ENCODE measurements at places on chromosomes 7 and 10.
A peak's percentile ranks its signal among the peaks of the same experiment; 100 is the strongest.

DNA sequence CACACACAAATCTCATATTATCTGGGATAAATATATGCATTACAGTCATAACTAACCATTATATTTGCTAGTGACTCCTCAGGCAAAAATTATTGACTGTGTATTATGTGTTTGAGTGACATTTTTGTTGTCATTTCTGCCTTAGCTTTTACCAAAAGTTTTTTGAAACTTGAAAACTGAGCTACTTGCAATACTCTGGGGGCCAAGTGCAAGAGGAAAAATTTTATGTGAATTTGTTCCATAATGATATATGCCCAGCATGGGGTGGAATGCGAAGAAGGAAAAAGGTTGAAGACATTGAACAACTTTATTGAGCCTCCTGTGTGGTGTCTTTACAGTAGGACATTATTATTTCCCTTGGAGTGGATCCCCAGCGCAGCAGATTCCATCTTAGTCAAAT, 176.8 kb upstream of the FERD3L start:
- no peak for DNase-seq

DNA sequence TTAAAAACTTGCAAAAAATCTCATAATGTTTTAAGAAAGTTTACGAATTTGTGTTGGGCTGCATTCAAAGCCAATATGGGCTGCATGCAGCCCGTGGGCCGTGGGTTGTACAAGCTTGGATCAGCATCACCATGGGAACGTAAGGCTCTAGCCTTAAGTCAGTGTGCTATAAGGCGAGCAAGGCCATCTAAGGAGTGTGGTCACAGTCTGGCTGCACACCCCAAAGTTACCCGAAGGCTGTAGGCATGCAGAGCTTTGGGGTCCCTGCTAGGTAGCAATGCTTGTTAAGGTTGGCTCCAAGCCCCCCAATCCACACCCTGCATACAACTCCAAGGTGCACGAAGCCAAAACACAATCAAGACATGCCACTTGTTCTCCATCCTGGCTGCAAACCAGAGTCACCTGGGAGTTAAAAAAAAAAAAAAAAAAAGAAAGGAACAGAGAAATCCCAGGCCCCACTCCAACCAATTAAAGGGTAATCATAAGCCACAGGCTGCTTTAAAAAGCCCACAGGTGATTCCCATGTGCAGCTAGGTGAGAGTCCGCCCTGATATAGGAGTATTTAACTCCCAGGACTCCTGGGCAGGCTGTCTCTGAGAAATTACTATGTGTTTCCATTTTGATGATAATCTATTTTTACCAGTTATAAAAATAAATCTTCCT, 8.5 kb upstream of the PNLIPRP2 start:
- DNase-seq = no peak

DNA sequence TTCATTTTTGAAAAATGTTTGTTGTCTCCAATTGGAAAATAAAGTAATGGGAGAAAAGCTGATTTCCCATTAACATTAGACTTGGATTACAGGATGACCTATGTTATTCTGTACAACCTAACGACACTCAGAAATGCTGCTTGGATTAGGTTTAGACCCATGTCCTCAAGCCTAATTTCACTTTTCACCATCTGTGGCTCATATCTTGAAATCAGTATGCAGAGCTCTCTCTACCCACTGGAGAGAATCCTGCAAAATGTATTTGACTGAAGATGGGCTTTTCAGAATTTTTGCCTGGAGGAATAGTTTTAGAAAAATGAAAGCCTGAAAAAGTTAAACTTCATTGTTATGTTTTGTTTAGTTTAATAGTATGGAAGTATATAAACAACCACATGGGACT, 63.8 kb downstream of the SLC13A1 start:
- DNase-seq = no peak

DNA sequence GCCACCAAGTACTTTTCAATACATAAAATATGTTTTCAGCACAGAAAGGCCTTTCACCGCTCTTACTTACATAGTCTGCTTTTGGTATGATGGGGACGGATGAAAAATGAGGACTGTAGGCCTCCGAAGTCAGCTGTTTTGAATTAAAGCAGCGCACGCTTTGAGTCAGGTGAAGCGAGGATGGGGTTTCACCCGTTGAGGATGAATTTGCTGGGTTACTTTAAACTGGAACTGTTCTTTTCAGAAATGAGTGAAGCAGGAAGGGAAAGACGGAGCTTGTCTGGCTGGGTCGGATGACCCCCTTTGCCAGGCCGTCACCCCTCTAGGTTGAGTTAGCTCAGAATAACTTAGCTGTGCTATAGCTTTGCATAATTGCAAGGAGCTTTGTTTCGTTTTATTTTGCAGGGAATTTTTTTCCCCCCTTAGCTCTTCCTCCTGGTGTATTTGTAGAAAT, 40.0 kb downstream of the CUX1 start:
- no peak for DNase-seq

- no peak for DNase-seq
Observed at GRCh38 chr7:100467638-100468373, 3.7 kb upstream of the SPACDR start.

DNA sequence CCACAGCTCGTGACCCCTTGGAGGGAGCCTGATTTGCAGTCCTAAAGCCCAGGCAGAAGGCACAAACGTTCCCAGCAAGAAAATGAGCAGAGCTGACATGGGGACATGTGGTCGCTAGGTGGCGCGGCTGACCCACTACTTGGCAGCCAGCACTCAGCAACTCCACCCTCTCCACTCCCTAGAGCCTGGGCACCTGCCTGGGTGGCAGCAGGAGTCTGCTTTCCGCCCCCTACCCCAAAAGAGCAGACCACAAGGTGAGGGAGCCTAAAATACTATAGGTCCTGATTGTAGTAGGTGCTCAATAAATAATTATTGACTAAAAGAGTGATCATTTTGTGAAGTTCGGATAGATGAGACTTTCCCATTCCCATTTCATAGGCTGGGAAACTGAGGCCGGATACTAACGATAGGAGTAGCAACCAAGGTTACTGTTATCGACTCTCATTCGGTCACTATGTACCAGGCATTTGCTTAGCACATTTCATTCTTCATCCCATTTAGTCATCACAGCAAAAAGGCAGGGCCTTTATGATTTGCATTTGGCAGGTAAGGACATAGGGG, 57.4 kb downstream of the NEUROG3 start:
- peak; percentile 81 for DNase-seq

DNA sequence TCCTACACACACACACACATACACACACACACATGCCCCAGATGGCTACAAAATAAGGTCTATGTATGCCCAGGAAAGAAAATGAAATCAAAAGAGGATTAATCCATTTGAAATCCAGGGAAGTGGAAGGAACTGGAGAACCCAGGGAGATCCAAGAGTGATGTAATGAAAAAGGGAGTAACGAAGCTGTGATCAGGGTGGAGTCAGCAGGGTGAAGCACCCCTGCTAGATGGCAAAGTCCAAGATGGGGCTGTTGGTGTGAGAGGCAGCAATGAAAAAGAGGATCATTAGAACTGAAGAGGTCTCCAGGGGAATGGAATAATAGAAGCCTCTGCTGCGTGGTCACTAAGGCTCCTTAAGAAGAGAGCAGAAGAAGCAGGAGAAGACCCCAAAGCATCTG, 43.6 kb upstream of the IL6 start:
- no peak for DNase-seq

DNA sequence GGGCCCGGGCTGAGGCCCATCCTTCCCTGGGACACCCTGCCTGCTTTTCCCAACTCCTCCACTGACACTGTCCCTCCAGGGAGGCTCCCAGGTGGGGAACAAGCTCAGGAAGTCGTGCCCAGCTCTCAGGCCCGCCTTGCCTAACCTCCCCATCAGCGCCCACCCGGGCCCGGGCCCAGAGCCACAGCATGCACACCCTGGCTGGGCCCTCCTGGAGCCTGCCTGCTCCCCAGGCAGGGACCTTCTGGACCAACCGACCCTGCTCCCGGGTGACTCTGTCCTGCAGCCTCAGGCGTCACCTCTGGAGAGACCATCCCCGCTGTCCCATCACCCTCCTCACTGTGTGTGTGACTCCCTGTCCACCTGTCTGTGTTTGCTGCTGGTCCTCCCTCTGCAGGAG, 1.8 kb upstream of the TMEM184A start:
- no peak for DNase-seq

DNA sequence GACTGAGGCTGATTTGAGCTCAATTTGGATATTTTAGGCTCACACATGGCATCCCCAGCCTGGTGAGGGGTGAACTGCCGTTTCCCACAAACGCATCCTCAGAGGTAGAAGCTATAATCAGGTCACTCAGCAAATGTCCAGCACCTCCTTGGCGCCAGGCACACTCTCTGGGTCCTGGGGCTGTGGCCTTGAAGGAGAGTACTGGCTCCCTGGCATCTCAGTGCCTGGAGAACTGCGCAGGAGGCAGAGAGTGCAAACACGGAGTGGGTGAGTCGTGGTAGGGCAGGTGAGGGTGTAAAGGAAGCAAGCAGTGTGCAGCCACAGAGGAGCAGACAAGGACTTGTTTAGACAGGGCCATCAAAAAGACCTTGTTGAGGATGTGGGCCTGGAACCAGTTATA, 224.0 kb upstream of the ZNF32 start:
- no peak for DNase-seq

DNA sequence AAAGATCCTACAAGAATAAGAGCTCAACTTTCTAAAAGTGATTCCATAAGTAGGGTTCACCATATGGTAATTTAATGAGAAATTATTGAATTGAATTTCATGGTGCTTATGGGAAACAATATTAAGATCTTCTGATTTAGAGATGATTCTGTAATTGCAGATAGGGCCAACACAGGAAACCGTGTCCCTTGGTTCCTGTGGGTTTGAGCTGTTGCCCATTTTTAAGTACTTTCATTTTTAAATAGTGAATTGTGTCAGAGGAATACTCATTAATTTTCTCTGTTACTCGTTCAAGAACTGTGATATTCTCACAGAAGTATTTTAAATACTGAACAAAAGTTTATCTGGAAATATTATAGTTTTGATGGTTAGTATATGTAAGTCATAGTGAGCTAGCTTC, 129.2 kb downstream of the SRI start:
- DNase-seq = peak; percentile 9

GRCh38 chr7:88457320-88457719, 150.6 kb upstream of the STEAP4 start:
- no peak for DNase-seq

GRCh38 chr7:158751751-158752150, 47.1 kb upstream of the NCAPG2 start:
- no peak for DNase-seq

GRCh38 chr7:25707768-25708620, 444.0 kb upstream of the NFE2L3 start:
- DNase-seq = no peak

GRCh38 chr10:132107186-132107948, 41.6 kb downstream of the JAKMIP3 start:
- no peak for DNase-seq

GRCh38 chr7:75946207-75946855, 31.4 kb downstream of the POR start:
- DNase-seq = no peak

DNA sequence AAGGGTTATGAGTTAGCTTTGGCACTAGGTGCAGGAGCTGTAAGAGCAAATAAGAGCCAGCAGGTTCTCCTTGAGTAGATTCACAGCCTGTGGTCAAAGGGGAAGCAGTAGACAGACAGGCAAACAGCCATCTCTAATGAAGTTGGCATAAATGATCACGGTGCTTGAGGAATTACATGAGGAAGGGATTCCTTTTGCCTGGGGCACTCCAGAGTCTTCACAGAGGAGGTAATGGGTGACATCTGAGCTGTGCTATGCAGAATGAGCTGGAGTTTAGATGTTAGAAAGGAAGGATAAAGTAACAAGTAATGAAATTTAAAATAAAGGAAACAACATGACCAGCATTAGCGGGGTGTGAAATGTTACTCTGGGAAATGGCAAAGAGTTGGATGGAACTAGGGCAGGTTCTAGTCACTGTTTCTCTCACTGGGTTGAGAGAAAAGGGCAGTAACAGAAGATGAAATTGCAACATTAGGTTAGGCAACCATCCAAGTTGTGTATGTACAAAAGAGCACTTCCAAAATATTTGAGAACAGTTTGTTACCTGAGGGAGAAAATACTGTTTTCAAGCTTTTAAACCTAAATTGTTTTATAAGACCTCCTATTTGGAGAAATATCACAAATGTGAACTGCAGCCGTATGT, 613.8 kb downstream of the PHTF2 start:
- no peak for DNase-seq

GRCh38 chr7:149147752-149148653, 750 bp downstream of the ZNF398 start:
- peak; percentile 65 for DNase-seq

DNA sequence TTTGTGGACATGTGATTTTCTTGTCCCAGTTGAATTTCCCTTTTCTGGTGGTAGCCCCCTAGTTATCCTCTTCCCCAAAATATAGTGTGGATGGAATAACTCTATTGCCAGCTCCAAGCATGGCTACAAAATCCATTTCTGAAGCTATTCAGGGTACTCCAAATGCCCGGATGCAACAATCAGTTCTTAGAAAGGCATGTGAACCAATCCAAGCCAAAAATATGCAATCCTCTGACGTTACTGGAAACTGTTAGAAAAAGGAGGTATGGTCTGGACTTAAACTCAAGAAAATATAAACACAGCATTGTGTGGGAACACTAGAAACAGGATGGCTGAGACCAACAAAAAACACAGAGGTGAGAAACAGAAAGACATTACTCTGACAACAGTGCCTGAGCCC, 347.0 kb downstream of the GPAM start:
- DNase-seq = no peak
